NCI-H1436 treated with DMSO at 0.1 percent for 48 hours (cell line): ENCODE measurements at places on chromosomes 13 and 19.

DNA sequence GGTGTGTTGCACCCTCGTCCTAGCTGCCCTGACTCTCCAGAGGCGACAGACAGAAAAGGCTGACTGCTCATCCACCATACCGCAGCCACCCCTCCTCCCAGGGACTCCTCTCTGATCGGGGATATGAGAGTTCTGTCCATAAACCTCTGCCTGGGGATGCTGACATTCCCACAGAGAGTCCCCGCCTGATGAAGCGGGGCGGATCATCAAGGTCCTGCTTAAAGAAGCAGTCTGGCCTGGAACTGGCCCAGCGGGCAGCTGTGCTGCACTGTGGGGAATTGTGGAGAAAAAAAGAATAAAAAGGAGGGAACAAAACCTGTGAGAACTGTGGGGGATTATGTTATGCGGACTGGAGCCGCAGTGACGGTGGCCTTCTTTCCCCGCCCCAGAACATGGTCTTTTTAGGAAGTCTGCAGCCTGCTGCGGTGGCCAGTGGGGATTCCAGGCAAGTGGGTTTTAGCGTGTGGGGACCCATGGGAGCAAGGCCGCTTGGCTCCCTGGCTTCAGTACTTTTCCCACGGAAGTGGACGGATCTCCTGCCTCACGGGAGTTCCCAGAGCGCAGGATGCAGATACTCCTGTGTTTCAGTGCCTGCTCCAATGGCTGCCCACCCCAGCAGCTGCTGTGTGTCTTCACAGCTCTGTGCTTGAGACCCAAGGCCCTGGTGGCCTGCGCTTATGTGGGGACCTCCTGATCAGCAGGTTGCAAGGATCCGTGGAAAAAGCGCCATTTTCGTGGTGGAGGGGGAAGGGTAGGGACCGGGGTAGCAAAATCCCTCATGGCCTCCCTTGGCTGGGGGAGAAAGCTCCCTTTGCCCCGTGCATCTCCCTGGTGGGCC, 1456.2 kb upstream of the SLC10A2 start:
- DNase-seq: no peak

DNA sequence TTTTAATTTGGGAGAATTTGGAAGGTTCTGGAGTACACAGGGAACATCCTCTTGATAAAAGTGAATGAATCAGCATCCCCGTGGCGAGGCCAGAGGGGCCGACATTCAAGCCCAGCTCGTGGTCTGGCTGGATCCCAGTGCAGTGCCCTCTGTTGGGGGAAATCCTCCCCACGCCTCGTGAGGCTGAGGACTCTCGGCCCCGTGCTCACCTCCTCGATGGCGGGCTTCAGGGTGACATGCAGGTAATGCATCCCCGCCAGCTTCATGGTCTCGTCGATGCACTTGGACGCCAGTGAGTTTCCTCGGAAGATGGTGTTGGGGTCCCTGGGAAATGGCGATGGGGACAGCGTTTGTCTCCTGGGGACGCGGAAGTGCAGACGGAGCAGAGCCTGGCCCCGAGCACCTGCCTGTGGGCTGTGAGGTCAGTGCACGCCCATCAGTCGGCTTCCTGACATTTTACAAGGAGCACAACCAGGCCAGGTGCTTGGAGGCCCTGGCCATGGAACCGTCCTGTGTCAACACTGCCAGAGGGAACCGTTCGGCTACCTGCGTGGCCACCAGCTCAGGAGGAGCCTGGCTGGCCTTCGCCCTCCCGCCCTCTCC, 43.3 kb upstream of the C13orf46 start:
- no peak for DNase-seq

DNA sequence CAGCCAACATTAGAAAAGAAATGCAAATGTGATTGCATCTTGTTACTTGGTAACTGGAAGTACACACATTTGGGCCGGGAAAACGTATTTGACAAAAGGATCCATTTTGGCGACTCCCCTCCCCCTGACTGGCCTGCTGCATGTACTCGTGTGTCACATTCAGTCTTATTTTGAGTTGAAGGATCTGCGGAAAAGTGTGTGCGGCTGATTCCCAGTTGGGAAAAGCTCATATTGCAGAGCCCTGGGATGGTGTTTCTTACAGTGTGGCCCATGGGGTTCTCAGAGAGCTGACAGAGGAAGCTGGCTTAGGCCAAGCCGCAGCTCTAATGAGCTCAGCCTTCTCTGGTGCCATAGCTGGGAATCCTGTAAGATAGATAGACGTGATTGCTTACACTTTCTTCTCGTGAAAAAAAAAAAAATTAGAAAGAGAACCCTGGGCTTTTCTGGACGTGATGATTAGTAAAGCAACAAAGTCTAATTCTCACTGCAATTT, 170.3 kb upstream of the ARGLU1 start:
- DNase-seq: no peak

- no peak for DNase-seq
Measured at GRCh38 chr13:80030491-80030890, 310.4 kb downstream of the SPRY2 start.

DNA sequence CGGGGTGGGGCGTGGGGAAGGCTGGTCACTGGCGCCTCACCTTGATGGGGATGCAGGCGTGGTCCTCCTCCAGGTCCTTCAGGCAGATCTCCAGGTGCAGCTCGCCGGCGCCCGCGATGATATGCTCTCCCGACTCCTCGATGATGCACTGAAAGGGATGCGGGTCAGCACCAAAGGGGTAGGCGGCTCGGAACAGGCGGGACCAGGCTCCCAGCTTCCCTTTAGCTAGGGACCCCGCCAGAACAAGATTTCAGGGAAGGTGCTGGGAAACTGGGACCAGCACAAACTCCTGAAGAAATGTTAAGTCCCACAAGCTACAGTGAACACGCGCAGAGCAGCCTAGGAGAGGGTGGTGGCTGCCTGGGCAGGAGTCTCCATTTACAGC, 6.0 kb downstream of the EEF2 start:
- DNase-seq: no peak

DNA sequence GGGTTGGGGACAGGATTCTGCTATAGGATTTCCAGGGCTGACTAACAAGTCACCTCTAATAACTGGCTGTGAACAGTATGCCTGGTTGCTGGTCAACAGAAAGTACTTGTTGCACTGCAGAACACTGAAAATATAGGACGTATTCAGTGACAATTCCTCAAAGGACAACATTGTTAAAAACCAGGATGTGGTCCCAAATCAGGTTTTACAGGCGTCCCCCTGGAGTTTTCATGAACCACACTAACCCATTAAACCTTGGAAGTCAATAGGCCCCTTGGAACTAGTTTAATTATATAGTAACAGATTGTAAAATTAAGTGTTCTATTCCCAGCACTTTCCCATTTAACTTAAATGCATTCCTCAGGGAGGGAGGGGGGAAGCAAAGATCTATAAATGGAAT, 495.4 kb downstream of the TBC1D4 start:
- no peak for DNase-seq

DNA sequence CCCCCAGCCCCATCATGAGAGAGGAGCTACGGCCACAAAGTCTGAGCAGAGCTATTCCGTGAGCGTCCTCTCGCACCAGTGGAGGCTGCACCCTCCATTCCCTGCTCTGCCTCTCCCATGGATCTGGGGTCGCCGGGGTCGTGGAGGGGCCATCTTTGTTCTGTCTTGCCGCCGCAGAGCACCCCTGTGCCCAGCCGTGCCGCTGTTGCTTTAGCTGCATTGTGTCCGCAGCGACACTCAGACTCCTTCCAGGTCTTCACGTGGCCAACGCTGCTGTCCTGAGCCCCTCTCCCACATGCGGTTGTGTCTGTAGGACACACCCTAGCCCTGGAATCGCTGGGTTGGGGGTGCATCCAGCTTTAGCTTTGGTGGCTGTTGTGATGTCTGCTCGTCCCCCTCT, 15.8 kb downstream of the YIPF2 start:
- no peak for DNase-seq

GRCh38 chr13:76703621-76704288, 182.4 kb downstream of the KCTD12 start:
- no peak for DNase-seq

DNA sequence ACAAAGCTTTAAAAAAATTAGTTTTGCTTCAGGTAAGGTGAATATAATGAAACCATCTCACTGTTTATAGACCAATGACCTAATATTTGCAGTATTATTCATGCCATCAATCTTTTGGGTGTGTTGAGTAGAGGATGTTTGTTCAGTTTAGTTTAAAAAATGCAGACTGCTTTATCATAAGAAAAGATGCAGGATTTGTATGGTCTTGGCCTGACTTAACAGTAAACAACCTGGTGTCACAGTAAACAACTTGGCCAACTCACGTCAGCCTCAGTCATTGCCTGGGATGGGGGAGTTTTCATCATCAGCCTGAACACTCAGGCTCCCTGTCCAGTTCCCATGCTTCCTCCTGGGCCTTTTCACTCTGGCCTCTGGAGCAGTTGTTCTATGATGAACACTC, 55.1 kb downstream of the LMO7 start:
- DNase-seq: no peak

DNA sequence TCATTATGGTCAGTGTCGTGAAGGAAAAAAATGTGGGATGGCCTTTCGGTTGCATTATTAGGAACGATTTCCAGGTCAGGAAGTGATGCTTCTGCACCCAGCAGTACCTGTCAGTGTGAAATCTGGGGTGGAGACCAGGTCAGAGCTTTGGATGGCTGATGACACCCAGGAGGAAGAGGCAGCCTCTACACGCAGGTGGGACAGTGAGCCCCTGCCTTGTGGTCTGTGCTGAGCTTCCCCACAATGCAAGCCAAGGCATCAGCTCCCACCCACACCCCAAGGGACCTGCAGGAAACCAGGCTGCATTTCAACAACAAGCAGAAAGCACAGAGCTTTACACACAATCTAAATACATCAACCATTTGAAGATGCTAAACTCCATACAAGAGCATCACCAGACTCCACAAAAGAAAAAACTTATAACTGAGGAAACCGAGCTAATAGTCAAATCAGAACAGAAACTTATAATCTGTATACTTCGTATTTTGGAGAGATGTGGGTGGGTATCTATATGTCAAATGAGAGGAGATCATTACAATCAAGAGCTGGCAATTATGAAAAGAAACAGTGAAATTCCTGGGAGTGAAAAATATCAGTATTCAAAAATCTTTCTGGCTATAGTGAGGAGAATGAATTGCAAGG, 130.1 kb downstream of the ZDHHC20 start:
- no peak for DNase-seq

GRCh38 chr13:36818804-36819738, at the start of gene RFXAP:
Gene RFXAP (plus strand): TSS chr13:36819222. CDS start chr13:36819358, 136 bp downstream.
- no peak for DNase-seq

DNA sequence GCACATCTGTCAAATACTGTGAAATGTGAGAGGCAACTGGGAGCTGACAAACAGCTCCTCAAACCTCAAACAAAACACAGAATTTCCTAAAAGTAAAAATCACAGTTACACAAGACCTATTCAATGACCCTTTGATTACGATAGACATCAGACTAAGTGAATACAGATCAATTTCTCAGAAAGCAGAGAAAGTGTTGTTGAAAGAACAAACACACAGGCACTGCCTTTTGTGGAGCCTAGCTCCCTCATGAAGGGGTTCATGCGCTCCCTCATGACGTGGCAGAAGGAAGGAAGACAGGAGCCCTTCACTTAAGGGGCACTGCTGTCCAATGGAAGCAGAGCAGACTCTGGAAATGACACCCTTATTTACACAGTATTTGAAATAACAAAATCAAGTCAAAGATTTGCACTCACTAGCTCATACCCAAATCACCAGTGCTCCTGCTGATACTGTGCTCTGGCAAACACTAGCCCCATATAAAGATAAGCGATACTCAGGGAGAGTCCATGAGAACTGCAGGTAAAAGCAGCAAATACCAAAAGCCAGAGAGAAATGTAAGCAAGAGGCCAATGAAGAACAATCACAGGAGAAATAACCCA, 144.9 kb downstream of the KLF12 start:
- no peak for DNase-seq

GRCh38 chr19:41548954-41549688, 26.8 kb upstream of the CEACAM21 start:
- DNase-seq: no peak

DNA sequence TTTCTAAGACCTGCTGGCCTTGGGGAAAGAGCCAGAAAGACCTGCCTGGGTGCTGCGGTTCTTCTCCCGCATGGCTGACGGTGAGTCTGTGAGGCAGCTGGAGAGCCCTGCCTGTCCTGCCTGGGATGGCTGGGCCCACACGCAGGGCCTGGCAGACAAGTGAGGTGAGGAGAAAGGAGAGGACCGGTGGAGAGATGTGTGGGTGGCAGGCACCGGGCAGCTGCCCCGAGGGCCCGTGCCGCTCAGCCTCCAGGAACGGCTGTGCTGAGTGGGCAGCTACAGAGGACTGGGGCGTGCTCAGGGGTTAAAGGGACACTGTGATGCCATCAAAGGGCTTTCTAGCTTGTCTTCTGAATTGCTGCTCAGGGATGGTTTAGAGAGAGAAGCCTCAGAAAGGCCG, 53.8 kb downstream of the MLLT1 start:
- DNase-seq: no peak
